ENCODE measurements at places on chromosomes 1 and 21. TPM values are rescaled to one million over a fixed set of nuclear protein-coding genes. Genes with fewer than 3 reads are reported as not detected.
A peak's percentile ranks its signal among the peaks of the same experiment; 100 is the strongest.

- DNase-seq, result no peak
Observed at GRCh38 chr1:81912383-81912782, 111.6 kb downstream of the ADGRL2 start.

DNA sequence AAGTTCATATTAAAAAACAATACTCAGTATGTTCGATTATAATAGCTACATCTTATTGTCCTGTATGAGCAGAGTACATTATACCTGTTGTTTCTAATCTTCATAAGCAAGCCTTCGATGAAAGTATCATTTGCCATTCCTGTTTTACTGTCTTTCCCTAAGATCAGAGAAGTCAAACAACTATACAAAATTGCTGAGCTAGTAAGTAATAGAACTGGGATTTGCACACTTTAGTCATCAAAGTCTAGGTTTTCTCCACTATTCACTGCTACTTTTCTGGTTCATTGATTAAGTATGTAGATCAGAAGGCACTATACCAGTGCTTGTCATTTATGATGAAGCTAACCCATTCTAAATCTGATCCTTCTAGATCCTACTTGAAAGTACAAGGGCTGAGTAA is 108.9 kb downstream of the NR5A2 start:
- no peak for DNase-seq

Gene TCEA3
- total RNA-seq, result 4.4 TPM

DNA sequence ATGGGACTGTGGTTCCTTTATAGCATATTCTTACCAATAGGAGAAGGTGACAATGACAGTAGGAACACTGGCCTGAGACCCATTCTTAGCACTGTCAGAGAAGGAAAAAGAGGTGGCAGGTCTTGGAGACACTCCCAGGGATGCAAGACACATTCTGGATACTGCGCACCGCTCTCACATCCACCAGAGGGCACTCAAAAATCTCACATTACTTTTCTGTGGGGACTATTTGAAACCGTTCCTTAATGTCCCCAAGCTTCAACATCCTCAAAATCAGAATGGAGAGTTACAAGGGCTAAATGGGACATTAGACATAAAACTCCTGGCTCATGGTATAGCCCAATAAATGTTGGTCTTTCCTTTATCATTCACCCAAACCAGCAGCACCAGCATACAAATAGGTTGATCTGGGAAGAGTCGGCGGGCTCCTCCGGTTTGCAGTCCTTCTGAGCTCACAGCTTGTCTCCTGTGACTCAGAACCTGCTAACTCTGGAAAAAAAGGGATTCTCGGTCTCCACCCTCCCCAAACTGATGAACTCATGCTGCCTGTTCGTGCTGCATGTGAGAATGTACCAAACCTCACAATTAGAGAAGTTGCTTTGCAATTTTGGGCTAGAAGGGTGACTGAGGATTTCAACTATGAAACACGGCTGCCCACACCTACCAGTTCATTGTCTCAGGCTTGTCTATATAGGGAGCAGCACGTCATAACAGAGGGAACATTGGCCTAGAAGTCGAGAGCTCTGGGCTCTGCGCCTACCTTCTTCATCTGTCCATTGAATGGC is 40.2 kb downstream of the IL12RB2 start:
- no peak for DNase-seq

DNA sequence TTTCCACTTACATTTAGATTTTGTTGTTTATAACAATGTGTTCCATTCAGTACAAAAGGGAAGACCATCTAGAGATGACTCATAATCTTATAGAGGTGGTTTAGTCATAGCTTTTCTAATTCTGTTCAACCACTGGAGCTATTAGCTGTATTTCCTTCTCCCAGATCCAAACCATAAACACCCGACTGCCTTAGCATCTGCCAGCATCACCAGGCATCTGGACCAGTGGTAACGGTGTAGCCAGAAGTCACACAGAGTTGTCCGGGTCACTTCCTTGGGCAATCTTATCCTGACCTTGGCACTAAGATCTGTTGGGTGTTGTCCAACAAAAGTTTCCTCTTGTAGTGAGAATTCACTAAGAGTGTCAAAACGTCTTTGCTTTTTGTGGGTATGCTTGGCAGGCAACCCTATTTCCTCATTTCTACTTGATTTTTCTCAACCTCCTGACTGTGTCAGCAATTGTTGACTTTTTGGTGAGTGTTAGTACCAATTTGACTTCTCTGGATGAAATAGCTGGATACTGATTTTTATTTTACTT is 372.1 kb upstream of the B3GALT2 start:
- DNase-seq, result peak; percentile 20

Gene TINAGL1
- total RNA-seq, result not detected

DNA sequence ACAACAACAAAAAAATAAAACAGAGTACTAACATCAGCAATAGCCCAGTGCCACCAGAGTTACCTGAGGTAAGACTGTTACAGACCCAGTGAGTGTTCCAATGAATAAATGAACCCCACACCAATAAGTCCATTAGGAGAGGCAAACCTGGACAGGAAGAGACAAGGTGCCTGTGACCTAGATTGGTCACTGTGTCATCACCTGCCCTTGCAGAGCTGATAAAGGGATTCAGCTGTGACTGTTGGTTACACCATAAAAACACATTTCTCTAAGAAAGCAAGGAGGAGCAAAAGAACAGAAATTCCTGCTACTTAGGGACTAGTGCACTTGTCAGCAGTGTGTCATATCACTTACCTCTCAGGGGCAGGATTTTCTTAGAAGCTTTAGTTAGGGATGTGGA is 37.5 kb downstream of the CD2 start:
- DNase-seq, result no peak

DNA sequence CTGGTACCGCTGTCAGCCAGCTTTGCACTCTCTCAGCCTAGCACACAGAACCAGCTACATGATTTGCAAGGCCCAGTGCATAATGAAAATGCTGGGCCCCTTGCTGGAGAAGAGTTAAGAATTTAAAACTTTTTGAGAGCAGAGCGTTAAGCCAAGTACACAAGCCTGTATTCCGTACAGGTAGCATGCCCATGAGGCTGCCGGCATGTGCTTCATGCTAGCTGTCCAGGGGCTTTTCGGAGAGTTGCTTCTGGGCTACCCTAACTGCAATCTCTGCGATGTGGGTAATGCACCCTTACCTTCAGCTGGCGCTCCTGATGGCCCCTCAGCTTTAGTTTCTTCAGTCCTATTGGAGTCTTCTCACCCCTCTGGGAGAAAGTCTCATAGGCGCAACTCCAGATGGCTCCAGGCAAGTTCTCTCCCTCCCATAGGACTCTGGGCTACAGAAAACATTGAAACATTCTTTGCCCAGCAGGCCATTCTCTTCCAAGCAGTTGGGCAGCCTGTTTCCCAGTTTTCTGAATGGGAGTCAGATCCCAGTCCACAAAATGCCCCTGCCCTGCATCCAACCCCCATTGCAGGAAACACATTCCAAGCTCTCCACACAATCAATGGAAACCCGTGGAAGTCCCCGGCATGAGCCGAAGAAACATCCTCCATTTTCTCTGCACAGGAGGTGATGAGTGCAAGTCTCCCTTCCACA is 5.7 kb upstream of the AKT3 start:
- DNase-seq, result no peak

DNA sequence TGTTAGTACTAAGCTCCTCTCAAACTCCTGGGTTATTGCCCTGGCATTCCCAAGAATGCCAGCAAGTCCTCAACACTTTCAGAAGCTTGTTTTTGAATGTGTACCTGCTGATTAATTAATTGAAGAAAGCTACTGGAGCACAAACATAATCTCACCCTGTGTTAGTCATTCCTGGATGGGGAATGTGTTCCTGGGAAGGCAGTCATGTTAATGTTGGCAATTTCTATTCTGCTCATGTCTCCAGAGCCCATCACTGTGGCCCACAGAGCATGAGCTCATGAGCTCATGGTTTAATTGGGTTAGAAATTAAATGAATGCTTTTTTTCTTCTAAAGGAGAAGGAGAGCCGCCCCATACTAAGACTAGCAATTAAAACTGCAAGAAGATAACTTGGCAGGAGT is 31.9 kb upstream of the KCNA3 start:
- DNase-seq, result no peak

Gene OR2L13
- not detected for total RNA-seq

DNA sequence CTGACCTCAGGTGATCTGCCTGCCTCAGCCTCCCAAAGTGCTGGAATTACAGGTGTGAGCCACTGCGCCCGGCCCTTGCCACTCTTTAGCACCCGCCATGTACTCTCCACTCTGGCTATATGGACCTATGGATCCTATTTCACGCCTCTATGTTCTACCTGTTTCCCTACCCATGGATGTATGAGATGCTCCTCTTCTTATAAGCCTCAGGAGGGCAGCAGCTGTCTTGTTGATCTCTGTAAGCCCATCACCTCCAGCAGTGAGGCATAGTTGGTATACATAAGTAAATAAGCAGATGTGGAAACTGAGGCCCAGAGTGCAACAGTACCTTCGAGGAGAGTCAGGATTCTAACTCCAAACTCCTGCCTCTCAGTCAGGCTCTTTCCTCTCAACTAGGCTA is 24.7 kb upstream of the ARTN start:
- no peak for DNase-seq

Gene MTF1
- 21.1 TPM for total RNA-seq

Gene TRIM67
- not detected for total RNA-seq

GRCh38 chr1:44842486-44842861 is 579 bp downstream of the PTCH2 start:
- DNase-seq, result no peak

- peak; percentile 71 for DNase-seq
Observed at GRCh38 chr21:46153247-46154154, 1.9 kb downstream of the FTCD start.

- peak; percentile 25 for DNase-seq
Observed at GRCh38 chr1:101025283-101025656, 314 bp downstream of the DPH5 start.

Gene OSCP1
- total RNA-seq, result 2.7 TPM
